CD4-positive, alpha-beta T cell treated with Interleukin-4 for 4 hours (primary cell): ENCODE measurements at places on chromosomes 6 and 20.

DNA sequence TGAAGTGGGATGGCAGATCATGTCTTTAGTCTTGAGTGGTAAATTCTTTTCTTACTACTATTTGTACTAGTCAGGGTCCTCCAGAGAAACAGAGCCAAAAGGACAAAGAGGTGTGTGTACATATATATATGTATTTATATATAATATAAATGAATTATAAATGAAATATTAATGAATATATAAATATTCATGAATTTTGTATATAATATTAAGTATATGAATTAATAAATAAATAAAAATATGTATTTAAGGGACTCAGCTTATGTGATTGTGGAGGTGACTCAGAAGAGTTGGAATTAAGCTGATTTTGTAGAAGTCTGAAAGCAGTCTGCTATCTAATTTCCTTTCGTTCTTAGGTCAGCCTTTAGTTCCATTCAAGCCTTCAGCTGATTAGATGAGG lies 265.3 kb upstream of the MMS22L start:
- no peak for DNase-seq

DNA sequence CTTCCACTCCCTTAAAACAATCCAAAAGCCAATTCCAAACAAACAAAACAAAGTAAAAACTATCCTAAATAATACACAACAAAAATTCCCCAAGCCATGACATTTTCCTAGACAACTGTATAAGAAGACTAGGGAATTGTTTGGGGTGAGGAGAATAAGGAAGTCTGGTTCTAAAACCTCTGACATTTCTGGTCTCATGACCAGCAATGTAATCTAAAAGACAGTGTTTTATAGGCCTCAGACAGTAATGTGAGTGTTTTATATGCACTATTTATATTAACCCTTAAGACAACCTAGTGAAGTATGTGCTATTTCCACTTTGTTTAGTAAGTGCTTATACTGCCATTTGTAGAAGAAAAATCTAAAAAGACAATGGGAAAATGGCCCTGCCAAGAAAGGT lies 13.0 kb upstream of the RCAN2 start:
- DNase-seq: no peak

DNA sequence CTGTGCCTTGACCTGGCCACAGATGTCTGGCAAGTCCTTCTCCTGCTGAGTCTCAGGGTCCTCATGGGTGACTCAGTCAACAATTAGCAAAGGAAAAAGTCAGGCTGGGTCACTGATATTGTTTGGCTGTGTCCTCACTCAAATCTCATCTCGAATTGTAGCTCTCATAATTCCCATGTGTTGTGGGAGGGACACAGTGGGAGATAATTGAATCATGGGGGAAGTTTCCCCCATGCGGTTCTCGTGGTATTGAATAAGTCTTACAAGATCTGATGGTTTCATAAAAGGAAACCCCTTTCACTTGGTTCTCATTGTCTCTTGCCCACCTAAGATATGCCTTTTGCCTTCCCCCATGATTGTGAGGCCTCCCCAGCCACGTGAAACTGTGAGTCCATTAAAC lies 45.7 kb downstream of the PREX1 start:
- no peak for DNase-seq

DNA sequence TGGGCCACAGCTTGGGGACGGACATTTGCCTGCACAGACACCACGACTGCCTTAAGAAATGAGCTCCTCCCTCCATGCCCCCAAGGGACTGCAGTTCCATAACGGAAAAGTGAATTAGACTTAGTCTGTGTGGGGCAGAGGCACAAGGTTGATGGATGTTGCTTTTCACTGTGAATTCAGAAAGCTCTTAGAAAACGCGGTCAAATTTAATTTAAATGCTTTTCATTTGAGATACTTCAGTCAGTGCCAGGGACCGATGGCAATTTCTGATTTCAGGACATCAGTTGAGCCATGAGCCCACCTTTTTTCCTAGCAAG lies 356.4 kb downstream of the KIF16B start:
- no peak for DNase-seq

DNA sequence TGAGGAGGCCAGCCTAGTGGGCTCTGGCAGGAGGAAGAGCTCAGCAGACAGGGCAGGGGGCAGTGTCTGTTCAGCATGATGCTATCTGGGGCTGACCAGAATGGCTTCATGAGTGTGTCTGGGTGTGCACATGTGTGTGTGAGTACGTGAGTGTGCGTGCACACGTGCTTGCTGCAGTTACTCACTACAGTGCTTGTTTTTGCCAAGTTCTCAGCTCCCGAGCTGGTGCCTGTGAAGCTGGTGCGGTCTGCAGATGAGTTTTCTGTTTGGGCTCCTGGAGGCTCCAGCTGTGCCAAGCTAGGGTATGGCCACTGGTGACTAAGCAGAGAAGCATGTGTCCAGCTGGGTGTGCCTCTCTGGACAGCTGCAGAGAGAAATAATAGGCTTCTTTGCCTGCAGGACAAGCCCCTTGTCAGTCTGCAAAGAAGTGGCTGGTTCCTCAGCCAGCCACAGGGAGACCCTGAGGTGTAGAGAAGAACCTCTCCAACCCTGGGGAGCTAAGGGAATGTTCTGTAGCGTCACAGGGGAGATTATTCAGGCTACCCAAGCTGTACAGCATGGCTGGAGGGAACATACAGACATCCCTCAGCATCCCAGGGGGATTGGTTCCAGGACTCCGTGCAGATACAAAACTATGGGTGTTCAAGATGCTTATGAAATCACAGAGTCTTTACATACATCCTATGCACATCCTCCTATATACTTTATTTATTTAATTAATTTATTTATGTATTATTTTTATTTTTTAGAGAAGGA lies 40.2 kb upstream of the FAM50B start:
- DNase-seq: no peak

- DNase-seq: no peak
These were observed 80.7 kb downstream of the THBS2 start for GRCh38 chr6:169172946-169173345.

DNA sequence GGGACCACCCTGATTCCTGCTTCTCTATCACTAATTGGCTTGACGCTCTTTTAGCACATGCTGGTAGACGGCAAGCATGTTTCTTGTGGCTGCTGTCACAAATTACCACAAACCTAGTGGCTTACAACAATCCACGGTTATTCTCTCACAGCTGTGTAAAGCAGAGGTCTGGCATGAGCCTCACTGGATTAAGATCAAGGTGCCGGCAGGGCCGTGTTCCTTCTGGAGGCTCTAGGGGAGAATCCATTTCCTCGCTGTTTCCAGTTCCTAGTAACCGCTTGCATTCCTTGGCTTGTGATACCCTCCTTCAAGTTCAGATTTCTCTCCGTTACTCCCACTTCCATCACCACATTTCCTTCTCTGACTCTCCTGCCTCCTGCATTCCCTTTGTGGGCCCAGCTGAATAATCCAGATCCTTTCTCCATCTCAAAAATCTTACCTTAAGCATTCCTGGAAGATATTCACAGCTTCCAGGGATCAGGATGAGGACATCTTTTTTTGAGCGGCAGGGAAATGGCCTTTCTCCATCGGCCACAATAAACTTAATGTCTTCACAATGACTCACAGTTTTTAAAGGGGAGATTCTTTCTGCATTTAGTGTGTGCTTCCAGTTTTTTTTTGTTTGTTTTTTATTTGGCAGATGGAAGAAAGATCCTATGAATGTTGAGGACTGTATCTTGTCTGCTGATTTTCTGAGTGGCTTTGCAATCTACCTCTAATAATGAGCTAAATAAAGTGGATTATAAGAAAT lies 39.9 kb downstream of the BMP6 start:
- no peak for DNase-seq

GRCh38 chr6:30885999-30886896 lies 1.9 kb downstream of the DDR1 start:
- DNase-seq: no peak

- DNase-seq: peak; percentile 30
These were observed 29.3 kb downstream of the TRIM38 start for GRCh38 chr6:25991785-25992412.

- no peak for DNase-seq
These were observed 115.9 kb downstream of the PREX1 start for GRCh38 chr20:48711696-48712464.

- no peak for DNase-seq
These were observed 191.6 kb downstream of the DST start for GRCh38 chr6:56450882-56451739.
